AML-193 (cell line): ENCODE measurements at places on chromosomes 1 and 21.

GRCh38 chr21:14557413-14557812 is 11.3 kb upstream of the SAMSN1 start:
- no peak for DNase-seq

DNA sequence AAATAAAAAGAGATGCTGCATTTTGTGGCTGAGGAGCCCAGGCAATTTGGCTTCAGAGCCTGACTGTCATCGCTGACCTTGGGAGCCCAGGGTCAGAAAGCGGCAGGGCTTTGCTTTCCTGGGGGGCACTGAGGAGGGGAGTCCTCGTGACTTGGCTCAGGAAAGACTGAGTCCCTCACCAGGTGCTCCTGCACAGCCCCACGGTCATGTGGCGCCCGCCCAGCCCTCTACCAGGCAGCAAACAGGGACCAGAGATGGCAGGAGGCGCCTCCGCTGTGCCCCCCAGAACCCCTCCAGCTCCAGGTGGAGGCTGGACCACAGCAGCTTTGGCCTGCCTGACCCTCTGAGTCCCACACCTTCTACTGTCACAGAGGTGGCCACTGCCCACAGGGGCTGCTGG is 13.2 kb downstream of the EFHD2 start:
- DNase-seq, result no peak

DNA sequence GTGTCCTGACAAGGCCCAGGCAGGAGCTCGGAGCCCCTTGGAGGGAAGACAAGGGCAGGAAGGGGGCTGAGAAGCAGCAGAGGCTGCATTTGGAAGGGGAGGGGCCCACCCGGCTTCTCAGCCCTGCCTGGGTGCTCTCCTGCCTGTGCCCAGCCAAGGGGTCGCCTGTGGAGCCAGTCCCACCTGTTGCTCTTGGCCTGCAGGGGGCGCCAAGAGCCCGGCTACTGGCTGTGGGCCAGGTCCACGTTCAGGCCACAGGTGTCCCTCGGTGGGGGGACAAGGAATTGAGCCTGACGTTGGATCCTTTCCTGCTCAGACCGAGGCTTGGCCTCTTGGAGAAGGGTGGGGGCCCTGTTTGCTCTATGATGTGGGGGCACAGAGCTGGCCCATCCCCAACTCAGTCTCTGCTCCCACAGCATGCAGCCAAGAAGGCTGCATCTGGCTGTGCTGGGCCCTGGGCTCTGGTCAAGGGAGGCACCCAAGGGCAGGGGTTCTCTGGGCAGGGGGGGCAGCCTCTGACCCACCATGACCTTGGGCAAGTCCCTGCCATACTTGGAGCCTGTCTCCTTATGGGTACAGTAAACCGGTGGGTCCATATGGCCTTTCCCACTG is 10.9 kb downstream of the WNT4 start:
- peak; percentile 7 for DNase-seq

DNA sequence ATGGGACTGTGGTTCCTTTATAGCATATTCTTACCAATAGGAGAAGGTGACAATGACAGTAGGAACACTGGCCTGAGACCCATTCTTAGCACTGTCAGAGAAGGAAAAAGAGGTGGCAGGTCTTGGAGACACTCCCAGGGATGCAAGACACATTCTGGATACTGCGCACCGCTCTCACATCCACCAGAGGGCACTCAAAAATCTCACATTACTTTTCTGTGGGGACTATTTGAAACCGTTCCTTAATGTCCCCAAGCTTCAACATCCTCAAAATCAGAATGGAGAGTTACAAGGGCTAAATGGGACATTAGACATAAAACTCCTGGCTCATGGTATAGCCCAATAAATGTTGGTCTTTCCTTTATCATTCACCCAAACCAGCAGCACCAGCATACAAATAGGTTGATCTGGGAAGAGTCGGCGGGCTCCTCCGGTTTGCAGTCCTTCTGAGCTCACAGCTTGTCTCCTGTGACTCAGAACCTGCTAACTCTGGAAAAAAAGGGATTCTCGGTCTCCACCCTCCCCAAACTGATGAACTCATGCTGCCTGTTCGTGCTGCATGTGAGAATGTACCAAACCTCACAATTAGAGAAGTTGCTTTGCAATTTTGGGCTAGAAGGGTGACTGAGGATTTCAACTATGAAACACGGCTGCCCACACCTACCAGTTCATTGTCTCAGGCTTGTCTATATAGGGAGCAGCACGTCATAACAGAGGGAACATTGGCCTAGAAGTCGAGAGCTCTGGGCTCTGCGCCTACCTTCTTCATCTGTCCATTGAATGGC is 40.2 kb downstream of the IL12RB2 start:
- peak; percentile 45 for DNase-seq

GRCh38 chr1:44826375-44827196 is 16.5 kb downstream of the PTCH2 start:
- DNase-seq, result peak; percentile 28
